ENCODE measurements at places on chromosomes 11 and 22. TPM values are rescaled to one million over a fixed set of nuclear protein-coding genes. Genes with fewer than 3 reads are reported as not detected.

Gene ZNF214
- 4.1 TPM for total RNA-seq

DNA sequence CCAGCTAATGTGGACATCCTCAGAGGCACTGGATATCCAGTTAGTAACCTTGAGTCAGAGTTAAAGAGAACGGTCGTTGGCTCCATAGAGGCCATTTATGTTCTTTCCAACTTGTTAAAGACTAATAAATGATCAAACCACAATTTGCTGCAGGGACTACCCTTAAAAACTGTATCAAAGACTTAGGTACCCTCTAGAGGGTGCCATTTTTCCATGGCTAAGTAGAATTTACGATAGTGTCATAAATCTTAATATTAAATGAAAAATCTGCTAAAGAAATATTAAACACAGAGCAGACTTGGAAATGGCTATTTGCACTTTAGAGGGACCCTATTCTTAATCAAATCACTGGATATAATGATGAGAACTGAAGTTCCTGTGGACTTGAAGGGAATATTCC is 685.2 kb upstream of the CHORDC1 start:
- no peak for DNase-seq

Gene PANX3
- not detected for total RNA-seq

GRCh38 chr22:36160499-36160942 is at the start of gene APOL3:
Gene APOL3, minus strand, starts transcription at chr22:36160755. Its CDS starts 11,700 bp downstream, at chr22:36149055.
- DNase-seq, result no peak

DNA sequence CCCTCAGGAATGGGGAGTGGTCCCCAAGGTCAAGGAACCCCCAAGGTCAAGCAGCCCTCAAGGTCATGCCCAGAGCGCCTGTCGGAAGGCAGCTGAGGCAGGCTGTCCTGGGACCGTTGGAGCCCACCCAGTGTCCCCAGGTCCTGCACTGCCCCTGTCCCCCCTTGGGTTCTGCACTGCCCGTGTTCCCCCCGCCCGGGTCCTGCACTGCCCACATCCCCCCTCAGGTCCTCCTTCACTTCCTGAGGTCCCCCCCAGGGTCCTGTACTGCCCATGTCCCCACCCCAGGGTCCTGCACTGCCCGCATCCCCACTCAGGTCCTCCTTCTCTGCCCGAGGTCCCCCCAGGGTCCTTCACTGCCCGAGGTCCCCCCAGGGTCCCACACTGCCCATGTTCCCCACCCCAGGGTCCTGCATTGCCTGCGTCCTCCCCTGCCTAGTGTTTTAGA is 1073.0 kb downstream of the BRD1 start:
- no peak for DNase-seq

- DNase-seq, result no peak
Measured at GRCh38 chr11:65338676-65339075, 5.0 kb downstream of the DPF2 start.

- no peak for DNase-seq
Measured at GRCh38 chr11:75655605-75656004, 13.2 kb downstream of the MAP6 start.

DNA sequence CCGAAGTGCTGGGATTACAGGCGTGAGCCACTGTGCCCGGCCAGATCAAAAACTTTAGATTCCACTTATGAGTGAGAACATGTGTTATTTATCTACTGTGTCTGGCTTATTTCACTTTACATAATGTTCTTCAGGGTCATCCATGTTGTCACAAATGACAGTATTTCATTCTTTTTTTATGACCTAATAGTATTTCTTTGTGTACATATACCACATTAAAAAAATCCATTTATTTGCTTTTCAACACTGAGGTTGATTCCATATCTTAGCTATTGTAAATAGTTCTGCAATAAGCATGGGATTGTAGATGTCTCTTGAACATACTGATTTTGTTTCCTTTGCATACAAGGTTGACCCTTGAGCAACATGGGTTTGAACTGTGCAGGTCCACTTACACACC is 13.2 kb upstream of the SCGB1D1 start:
- DNase-seq, result no peak

Gene TMPRSS4
- 1.4 TPM for total RNA-seq

Gene MUC2
- 0.60 TPM for total RNA-seq

- DNase-seq, result no peak
Measured at GRCh38 chr11:69598147-69598546, 42.8 kb upstream of the CCND1 start.
